ENCODE measurements at places on chromosomes 13 and 19.

- no peak for DNase-seq
Measured at GRCh38 chr13:98606296-98606695, 29.4 kb upstream of the STK24 start.

DNA sequence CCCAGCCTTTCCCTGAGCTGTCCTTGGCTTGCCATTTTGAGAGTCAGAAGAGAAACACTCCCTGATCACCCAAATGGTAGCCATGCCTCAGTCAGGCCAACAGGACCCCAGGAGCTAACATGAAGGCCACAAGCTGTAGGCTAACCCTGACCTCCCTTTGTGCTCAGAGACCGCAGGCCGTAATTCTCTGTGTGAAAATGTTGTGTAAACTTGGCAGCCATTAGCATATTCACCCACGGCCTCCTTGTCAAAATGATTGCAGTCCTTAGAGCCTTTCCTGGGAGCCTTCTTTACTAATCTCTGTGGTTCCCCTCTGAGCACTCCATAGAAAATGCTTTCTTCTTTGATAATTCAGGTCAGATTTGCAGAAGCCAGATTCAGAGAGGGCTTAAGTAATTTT, 418.9 kb downstream of the COG6 start:
- no peak for DNase-seq

DNA sequence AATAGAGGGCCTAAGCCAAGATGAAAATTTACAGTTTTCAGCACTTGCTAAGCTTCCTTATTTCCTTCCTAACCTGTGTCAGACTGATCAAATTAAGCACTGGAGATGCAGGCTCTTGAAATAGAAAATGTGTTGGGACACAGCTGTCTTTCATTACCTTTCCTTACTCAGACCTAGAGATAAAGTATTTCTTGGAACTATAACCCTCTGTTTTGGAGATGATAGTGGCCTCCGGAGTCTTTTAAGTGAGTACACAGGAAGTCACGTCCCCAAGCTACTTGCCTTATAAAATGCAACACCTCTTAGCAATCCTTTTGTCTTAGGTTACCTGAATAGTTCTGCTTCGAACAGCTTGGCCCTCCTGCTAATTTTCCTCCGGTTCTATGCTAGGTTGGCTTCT, 12.4 kb upstream of the AKAP11 start:
- DNase-seq = no peak

DNA sequence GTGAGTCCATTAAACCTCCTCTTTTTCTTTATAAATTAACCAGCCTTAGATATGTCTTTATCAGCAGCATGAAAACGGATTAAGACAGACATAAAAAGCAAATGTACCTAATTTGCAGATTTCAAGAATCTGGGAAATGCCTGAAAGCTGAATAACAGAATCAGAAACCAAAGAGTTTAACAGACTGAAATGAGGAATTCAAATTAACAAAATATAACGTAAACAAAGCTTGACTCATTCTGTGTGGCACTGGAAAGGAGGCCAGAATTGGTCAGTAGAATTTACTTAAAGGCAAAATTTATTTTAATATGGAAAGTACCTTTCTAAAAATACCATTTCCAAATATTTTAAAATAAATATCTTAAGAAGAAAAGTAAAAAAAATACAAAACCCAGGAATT, 540.6 kb upstream of the HTR2A start:
- DNase-seq = no peak

- no peak for DNase-seq
Measured at GRCh38 chr13:23957981-23958380, 60.7 kb upstream of the C1QTNF9B start.

- DNase-seq = no peak
Measured at GRCh38 chr19:1766800-1767352, 13.6 kb downstream of the ONECUT3 start.
